ENCODE measurements at places on chromosomes 7 and 10. TPM values are rescaled to one million over a fixed set of nuclear protein-coding genes. Genes with fewer than 3 reads are reported as not detected.

DNA sequence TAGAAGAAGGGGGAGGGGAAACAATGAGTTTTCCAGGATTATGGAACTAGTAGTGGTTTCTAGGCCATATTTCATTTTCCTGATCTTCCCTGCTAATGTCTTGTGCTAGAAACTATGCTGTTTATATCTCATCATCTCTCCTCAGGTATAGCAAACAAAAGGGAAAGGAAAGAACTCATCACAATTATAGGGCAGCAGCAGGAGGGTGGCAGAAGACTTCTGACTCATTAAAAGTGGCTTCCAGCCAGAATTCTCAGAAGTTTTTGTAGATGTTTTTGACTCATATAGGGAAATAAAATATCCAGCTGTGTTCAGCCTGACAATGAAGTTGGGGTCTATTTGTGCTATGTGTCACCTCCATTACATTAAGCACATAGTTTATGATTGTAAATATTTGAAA is 6.5 kb downstream of the AHR start:
- no peaks in the 10 kb centered on the region for H3K36me3 ChIP-seq
- H3K4me1 ChIP-seq: peaks cover 31% of the 10 kb centered on the region
- no peaks in the 10 kb centered on the region for H3K27me3 ChIP-seq
- peak overlapping the region; percentile 100 for H3K27ac ChIP-seq
- peak overlapping the region; percentile 65 for H3K4me3 ChIP-seq

GRCh38 chr7:84076219-84076618 is 118.4 kb downstream of the SEMA3A start:
- no peak for DNase-seq
- H3K27me3 ChIP-seq: no peaks in the 10 kb centered on the region
- no peak overlapping the region for H3K4me3 ChIP-seq
- no peak overlapping the region for H3K27ac ChIP-seq
- H3K36me3 ChIP-seq: no peaks in the 10 kb centered on the region

- H3K27ac ChIP-seq: no peak overlapping the region
- no peaks in the 10 kb centered on the region for H3K27me3 ChIP-seq
- DNase-seq: no peak
- H3K36me3 ChIP-seq: peaks cover 6% of the 10 kb centered on the region
- H3K4me3 ChIP-seq: no peak overlapping the region
Observed at GRCh38 chr7:36880108-36880507, 155.8 kb upstream of the AOAH start.

Gene AKR1D1
- not detected for total RNA-seq

Gene PPP3CB
- total RNA-seq: 45.7 TPM

DNA sequence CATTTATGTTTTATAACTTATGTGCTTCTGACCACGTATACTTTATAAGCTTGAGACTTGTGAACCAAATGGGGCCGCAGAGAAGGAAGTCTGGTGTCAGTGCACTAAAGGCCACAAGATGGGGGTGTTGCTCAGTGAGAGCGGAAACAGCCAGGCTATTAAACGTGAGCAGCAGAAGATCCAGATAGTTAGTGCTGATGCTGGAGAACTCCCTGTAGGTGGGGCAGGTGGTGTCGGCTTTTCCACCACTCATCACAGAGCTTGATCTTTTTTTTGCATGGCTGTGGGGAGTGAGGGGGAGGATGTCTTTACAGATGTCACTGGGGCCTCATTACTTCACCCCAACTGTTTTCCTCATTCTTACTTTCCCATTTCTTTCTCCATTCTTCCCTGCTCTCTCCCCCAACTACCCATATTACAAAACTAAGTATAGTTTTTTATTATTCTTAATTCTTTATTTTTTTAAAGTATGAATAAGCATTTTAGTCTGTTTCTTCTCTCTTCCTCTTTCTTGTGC is 34.7 kb downstream of the ACADSB start:
- peak; percentile 34 for DNase-seq
- H3K27me3 ChIP-seq: no peaks in the 10 kb centered on the region
- H3K27ac ChIP-seq: no peak overlapping the region
- peaks cover 6% of the 10 kb centered on the region for H3K4me1 ChIP-seq
- no peak overlapping the region for H3K4me3 ChIP-seq

Gene RAB19
- 17.5 TPM for total RNA-seq

GRCh38 chr7:35878351-35878750 is 77.5 kb downstream of the SEPTIN7 start:
- no peak overlapping the region for H3K4me3 ChIP-seq
- H3K27me3 ChIP-seq: no peaks in the 10 kb centered on the region
- no peaks in the 10 kb centered on the region for H3K4me1 ChIP-seq
- peaks cover 18% of the 10 kb centered on the region for H3K36me3 ChIP-seq

DNA sequence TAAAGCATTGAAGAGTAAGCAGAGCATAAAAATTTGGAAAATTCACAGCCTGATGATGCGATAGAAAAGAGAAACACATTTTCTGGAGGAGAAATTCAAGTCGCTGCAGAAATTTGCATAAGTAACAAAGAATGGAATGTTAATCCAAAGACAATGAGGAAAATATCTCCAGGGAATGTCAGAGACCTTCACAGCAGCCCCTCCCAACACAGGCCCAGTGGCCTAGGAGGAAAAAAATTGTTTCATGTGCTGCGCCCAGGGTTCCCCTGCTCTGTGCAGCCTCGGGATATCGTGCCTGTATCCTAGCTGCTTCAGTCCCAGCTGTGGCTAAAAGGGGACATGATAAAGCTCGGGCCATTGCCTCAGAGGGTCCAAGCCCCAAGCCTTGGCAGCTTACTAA is 206.8 kb downstream of the TPK1 start:
- no peak overlapping the region for H3K4me3 ChIP-seq
- H3K4me1 ChIP-seq: no peaks in the 10 kb centered on the region
- H3K27ac ChIP-seq: no peak overlapping the region
- no peaks in the 10 kb centered on the region for H3K27me3 ChIP-seq
- no peaks in the 10 kb centered on the region for H3K36me3 ChIP-seq

Gene UPK3B
- 3.2 TPM for total RNA-seq

Gene ASB13
- total RNA-seq: 7.0 TPM

DNA sequence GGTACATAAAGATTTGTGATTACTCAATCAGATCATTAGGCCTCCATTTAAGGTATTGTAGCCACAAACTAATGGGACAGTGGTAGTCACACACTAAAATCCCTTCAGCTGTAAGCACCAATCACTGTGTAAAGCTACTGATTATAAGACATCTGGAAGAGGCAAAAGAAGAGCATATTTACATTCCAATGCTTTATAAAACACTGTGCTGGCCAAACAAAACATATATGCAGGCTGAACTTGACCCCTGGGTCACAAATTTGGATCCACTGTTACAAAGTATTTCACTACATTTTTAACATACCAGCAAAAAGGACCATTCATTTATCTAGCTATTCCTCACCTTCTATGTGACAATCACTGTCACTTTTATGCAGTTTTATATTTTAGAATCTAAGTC is 41.4 kb upstream of the ANLN start:
- no peaks in the 10 kb centered on the region for H3K4me1 ChIP-seq
- H3K4me3 ChIP-seq: no peak overlapping the region
- H3K36me3 ChIP-seq: no peaks in the 10 kb centered on the region
- H3K27ac ChIP-seq: no peak overlapping the region

DNA sequence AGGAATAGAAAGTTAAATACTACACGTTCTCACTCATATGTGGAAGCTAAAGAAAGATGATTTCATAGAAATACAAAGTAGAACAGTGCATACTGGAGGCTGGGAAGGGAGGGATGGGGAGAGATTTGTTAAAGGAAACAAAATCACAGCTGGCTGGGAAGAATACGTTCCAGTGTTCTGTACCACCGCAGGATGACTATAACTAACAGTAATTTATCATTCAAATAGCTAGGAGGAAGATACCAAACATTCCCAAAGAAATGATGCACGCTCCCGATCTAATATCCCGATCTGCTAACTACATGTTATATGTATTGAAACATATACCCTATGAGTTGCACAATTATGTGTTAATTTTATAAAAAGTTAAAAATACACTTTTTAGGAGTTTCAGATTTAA is 162.3 kb downstream of the ZMYND11 start:
- no peak for DNase-seq
- H3K27ac ChIP-seq: no peak overlapping the region
- H3K36me3 ChIP-seq: no peaks in the 10 kb centered on the region

Gene CPA2
- not detected for total RNA-seq

DNA sequence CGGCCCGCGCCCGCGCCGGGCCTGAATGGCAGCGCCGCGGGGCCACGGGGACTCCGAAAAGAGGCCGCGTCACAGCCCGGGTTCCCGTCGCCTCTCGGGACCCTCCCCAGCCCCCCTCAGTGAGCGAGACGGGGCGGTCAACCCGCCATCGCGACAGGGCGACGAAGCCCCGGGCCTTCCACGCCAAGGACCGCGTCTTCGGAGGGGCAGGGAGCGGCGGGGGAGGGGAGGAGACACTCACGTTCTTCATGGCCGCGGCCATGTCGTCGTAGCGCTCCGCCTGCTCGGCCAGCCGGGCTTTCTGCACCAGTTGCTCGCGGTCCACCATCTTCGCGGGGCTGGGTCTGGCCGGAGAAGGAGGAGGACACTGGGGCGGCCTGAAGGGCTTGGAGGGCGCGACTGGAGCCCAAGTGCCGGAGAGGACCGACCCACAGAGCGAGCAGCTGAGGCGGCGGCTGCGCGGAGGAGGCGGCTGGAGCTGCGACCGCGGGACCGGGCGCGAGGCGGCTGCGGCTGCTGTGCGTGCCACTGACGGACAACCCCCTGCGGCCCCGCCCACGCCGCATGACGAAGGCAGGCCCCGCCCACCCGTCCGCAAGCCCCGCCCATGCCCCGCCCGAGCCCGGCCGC is at the start of gene YWHAG:
Gene YWHAG (minus strand): TSS at position 511 of the 630 bp plus-strand sequence. CDS start 183 bp downstream, at position 328.
- H3K36me3 ChIP-seq: peaks cover 25% of the 10 kb centered on the region
- peak within 1 kb of the TSS; percentile 90 for H3K4me3 ChIP-seq
- H3K27ac ChIP-seq: peak within 1 kb of the TSS; percentile 99
- H3K4me1 ChIP-seq: peaks cover 50% of the 10 kb centered on the region

Gene MARCHF5
- 29.7 TPM for total RNA-seq

DNA sequence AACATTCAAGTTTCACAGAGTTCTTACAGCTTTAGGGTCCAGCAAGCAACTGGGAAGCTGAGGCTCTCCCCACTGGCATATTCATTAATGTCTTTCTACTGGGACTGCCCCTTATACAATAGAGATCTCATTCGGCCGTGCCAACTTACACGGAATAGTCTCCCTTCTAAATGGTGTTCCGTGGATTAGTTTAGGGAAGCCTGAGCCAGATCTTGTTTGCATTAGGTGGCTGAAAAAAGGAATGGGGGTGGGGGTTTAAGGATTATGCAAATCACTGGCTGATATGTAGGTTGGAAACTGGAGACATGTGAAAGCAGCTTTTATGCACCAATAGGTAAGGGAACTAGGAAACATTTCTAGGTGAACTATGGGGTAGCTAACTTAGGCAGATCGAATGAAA is 218.3 kb downstream of the TRIL start:
- H3K36me3 ChIP-seq: no peaks in the 10 kb centered on the region
- H3K4me3 ChIP-seq: no peak overlapping the region
- H3K27ac ChIP-seq: no peak overlapping the region
- H3K27me3 ChIP-seq: peaks cover 4% of the 10 kb centered on the region

Gene C10orf67
- 0.84 TPM for total RNA-seq

GRCh38 chr10:21526860-21527597 is 1.5 kb upstream of the SKIDA1 start:
- DNase-seq: peak; percentile 47
- peaks cover 3% of the 10 kb centered on the region for H3K36me3 ChIP-seq
- peaks cover 38% of the 10 kb centered on the region for H3K4me1 ChIP-seq
- peak overlapping the region; percentile 98 for H3K27ac ChIP-seq
- H3K27me3 ChIP-seq: peaks cover 32% of the 10 kb centered on the region

Gene MUC12
- 1.6 TPM for total RNA-seq

DNA sequence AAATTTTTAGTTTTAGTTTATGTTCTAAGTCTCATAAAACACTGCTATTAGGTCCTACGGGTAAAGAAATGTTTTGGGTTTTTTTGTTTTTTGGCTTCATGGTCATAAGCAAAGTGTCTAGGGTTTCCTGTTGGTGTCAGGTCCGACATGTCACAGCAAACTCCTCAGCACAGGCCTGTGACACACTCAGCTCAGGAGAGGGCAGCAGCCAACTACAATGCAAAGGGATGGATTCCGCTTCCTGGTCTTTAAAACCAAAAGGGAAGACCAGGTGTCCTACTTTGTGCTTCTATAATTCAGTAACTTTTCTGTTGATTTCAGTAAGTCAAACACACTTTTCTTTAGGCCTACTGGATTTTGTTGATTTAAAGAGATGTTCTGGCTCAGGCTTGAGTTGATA is 83.8 kb upstream of the MACROH2A2 start:
- peaks cover 19% of the 10 kb centered on the region for H3K27me3 ChIP-seq
- no peak overlapping the region for H3K27ac ChIP-seq
- no peaks in the 10 kb centered on the region for H3K36me3 ChIP-seq
